NCI-H1436 (cell line): ENCODE measurements at places on chromosomes 3 and 15.

- DNase-seq, result no peak
Measured at GRCh38 chr3:147914532-147914931, 505.4 kb downstream of the ZIC1 start.

GRCh38 chr3:130894986-130895280, 1.0 kb downstream of the ATP2C1 start:
- DNase-seq, result no peak

DNA sequence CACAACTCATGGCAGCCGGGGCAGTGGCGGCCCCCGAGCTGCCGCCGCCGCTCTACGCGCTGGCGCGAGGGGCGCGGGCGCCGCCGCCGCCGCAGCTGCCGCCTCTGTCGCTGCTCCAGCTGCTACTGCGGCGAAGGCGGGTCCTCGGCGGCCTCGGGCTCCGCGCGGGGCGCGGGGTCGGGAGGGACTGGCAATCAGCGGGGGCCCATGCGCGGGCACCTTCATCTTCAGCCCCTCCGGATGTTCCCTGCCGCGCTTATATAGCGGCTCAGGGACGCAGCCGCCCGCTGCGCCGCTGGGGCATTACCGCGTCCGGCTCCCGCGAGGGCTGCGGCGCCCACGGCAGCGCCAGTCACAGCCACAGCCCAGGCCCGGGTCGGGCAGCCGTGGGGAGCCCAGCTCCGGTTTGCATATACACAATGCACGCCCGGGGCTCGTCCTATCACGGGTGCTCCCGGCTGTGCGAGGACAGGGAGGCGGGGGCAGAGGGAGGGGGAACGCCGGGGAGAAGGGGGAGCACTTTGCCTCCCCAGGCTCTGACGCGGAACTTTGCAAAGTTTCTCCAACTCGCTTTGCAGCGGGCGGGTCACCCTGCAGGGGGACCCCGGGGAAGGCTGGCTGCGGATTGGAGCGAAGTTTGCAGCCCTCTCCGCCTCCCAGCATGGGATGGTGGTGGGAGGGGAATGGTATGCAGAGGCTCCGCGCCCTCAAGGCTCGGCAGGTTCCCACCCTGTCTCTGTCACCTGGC, at the start of gene VGLL3:
Gene VGLL3 (minus strand): TSS at position 416 of the 748 bp plus-strand sequence. CDS start 406 bp downstream, at position 10.
- DNase-seq, result peak; percentile 15

DNA sequence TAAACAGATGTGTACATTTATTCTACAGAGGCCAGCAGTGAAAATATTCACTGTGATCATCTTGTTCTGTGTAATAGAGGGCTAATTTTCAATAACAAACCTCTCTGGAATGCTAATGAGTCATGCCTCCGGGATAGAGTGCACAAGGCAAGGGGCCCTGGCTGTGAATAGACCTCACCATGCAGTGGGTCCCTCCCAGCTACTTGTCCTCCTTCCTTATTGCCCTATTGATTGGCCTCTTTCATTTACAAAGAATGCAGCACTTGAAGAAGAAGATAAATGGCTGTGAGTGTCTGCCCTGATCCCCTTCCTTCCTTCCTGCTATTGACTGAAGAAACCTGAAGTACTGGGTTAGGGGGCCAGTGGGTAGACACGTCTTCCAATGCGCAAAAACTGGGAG, 436.3 kb downstream of the WDR72 start:
- DNase-seq, result no peak

GRCh38 chr3:100834332-100834731, 125.0 kb downstream of the TFG start:
- DNase-seq, result no peak

- DNase-seq, result no peak
Measured at GRCh38 chr3:64426551-64426950, 201.3 kb upstream of the PRICKLE2 start.

- DNase-seq, result peak; percentile 80
Measured at GRCh38 chr15:65638681-65639089, 16.9 kb downstream of the SLC24A1 start.

GRCh38 chr3:12352253-12352652, 63.4 kb downstream of the PPARG start:
- no peak for DNase-seq

GRCh38 chr15:98674336-98674735, 26.0 kb downstream of the IGF1R start:
- DNase-seq, result no peak

DNA sequence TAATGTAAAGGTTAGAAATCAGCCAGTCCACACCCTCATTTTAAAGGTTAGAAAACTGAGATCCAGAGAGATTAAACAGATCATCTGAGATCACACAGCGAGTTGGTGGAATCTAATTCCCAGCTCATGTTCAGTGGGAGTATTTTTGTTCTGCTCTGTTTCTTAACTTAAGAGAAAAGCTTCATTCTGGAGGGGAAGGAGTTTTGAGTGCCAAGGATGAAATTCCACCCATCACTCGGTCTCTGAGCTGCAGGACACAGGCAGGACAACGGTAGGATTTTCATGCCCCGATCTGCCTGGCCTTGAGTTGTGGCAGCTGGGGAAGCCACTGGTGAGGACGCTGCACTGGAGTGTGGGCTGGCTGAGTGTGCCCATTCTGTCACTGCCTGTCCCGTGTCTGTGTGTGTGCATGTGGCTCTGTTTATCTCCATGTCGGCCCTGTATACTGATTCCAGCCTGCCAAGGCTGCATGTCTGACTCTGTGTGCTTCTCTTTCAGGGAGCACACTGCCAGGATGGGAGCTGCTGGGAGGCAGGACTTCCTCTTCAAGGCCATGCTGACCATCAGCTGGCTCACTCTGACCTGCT, 94.3 kb downstream of the CEMIP start:
- no peak for DNase-seq
